ENCODE measurements at places on chromosomes 6 and 20.

DNA sequence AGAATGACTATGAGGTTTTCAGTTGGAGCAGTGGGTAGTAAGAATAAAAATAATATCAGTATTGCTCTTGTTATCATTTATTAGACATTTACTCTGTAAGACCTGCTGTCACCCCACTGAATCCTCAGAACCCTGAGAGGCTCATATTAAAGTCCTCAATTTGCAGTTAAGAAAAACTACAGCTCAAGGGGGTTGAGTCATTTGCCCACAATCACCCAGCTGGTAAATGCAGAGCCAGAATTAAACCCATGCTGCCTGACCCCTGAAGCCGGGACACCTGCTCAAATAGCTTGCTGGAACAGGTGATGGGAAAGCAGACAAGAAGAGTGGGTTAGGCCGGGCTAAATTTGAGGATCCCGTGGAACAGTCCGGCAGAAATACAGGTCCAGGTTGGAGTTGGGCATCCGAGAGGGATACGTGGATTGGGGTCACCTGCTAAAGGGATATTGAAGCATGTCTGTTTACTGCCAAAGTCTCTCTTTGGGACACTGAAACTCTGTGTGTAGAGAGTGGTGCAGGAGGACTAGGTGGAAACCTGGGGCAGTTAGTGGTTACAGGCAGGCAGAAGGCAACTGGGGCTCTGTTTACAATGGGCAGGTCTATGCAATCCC lies 344.1 kb downstream of the CDC5L start:
- DNase-seq: no peak

- no peak for DNase-seq
Observed at GRCh38 chr6:154528310-154528915, 17.9 kb upstream of the CNKSR3 start.

DNA sequence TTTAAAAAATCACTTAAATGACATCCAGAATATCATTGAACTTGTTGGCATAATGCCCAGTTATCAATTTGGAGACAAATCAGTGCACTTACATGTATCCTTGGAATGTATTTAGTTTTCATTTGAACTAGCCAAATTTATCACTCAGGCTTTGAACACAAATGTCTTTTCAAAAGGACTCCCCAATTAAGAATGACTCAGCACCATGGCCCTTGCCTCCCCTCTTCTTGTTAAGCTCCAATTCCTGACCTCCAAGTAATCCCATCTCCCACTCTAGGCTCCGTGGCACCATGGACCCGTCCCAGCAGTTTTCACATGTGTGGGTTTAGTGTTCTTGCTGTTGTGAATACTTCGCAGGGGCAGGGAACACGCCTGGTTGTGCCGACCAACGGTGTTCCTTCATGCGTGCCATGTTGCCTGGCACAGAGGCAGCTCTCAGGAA lies 2.7 kb downstream of the AKAP12 start:
- no peak for DNase-seq

GRCh38 chr20:40232756-40233155 lies 456.3 kb downstream of the MAFB start:
- no peak for DNase-seq

DNA sequence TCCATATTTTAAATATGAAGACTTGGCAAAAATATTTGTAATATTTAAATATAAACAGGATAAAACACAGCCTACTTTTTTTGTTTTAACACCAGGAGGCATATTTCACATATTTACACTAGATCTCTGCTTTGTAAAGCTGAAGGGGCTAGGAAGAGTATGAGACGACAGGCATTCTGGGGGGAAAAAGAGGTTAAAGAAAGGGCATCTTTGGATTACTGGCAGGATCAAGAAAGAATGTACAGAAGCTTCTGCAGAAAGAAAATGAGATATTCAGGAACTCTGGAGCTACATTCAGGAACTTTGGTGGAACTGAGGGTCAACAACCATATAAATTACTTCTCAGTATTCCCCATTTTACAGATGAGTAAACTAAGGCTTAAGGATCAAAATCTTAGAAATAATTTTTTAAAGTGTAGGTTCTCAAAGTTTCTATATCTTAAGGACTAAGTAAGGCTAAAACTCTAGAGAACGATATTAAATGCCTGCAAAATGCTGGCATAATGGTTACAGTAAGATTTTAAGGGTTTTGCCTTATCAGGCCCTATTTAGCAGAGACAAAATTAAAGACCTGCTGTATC lies 156.5 kb downstream of the CDK19 start:
- no peak for DNase-seq

GRCh38 chr6:22237526-22237925 lies 59.3 kb downstream of the PRL start:
- DNase-seq: no peak

DNA sequence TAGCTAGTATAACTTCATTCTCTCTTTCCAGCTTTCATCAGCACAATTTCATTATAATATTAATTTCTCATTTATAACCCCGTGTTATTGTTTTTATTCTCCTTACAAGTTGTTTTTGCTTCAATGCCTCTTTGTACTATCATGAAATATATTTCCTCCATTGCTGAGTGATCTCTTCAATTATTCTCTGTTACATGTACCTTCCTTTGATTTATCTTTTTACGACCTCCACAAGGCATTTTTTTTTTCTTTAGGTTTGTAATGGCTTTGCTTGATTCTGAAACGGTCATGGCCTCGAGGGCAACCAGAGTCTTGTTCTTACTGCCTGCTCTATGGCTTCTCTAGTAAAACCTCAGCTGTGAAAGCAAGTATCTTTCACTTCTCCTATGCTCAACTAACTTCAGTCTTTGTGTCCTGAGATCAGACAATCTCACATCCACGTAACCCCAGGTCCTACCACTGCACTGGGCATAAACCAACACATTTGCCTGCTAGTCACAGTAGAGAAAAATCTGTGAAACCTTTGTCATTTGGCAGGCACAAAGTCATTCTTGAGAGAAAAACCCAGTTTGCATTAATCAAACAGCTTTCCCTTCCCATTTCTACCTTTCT lies 119.9 kb downstream of the UST start:
- no peak for DNase-seq

- no peak for DNase-seq
Observed at GRCh38 chr6:127904160-127904559, 3.3 kb upstream of the THEMIS start.

DNA sequence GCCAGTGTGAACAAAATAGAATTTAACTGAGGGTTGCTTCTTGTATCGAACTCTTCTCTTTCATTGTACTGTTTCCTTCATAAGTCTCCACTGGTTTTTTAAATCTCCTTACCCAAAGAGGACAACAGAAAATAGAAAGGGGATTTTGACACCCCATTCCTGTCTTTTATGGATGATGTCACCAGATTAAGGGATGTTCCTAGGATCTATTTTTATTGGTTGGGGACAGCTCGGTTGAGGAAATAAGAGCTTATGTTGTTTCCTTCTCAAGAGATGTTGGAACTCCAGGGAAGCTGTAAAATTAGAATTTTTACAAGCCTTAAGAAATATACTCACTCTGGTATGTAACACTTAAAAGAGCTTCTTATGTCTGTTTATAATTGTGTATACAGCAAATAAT lies 171.5 kb downstream of the PHF3 start:
- DNase-seq: no peak

DNA sequence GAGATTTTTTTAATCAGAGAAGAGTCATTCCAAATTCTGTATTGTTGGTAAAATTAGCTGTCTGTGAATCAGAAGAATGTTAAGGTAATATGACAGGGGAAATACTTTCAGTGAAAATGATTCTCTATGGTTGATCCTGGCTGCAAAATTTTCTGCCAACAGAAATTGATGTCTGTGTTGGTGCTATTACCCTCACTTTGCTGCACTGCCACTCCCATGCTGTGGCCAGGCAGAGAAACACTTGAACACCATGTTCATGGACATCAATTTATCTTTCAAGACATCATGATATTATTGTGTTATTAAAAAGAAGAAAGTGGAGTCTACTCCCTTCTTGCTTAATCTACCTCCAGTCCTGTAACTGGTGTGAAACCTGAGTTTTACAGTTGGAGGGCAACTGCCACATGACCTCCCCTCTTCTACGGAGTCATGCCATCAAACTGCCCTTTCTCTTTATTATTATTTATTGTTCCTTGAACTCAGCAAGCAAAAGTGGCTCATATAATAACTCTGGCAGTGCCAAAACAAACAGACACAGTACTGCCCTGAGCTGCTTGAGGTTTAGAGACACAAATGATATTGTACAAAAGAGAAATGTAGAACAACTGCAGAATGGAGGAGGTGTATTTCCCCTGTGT lies 288.0 kb upstream of the JAG1 start:
- DNase-seq: no peak

GRCh38 chr6:34657307-34657978 lies 39.1 kb downstream of the ILRUN start:
- DNase-seq: no peak

DNA sequence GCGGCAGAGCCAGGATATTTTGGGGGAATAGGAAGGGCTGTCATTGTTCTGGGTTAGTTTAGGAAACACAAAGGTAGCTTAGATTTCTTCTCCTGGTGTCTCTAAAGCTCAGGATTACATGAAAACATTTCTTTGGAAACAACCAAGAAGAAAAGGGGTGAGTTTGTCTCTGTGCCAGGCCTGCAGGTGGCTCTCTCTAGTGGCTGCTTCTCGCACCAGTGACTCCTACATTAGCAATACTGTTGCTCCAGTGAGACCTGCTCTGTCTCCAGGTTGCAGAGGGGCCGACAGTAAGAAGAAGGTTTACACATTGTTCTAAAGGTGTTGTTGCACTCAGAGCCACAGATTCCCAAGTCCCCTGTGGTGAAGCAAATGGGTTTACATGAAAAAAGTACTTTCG lies 104.6 kb upstream of the GLP1R start:
- DNase-seq: no peak

DNA sequence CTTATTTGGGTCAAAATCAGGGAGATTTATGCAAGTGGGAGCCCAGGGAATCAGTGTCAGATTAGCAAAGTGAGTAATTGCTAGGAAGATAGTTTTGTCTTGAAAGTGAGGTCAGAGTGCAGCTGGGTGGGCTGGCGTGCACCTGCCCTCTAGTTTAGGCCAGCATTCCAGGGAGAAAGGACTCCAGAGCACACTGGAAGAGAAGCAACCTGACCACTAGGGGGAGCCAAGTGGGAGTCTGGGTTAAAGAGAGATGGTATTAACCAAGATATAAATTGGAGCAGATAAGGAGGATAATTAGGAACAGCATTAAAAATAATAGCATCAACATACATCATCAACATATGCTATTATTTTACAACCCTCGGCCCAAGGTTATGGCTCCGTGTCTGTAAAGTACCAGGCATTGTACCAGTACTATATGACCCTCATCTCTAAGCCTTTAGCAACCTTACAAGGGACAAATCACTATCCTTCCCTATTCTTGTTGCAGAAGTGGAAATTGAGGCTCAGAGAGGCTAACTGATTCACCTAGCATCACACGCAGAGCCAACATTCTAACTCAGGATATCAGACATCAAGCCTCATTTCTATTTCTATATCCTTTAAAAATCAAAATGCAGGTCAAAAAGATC lies 57.8 kb downstream of the SLC2A10 start:
- no peak for DNase-seq

- no peak for DNase-seq
Observed at GRCh38 chr6:69294407-69294806, 502.4 kb downstream of the LMBRD1 start.
